ENCODE measurements at places on chromosomes 3 and 15. TPM values are rescaled to one million over a fixed set of nuclear protein-coding genes. Genes with fewer than 3 reads are reported as not detected.

STAC gene
- 4.9 TPM for total RNA-seq

ANKRD63 gene
- 1.5 TPM for total RNA-seq

STRIT1 gene
- total RNA-seq: not detected

P4HTM gene
- total RNA-seq: 47.4 TPM

GRIP2 gene
- 2.7 TPM for total RNA-seq

FEZF2 gene
- total RNA-seq: not detected

DNA sequence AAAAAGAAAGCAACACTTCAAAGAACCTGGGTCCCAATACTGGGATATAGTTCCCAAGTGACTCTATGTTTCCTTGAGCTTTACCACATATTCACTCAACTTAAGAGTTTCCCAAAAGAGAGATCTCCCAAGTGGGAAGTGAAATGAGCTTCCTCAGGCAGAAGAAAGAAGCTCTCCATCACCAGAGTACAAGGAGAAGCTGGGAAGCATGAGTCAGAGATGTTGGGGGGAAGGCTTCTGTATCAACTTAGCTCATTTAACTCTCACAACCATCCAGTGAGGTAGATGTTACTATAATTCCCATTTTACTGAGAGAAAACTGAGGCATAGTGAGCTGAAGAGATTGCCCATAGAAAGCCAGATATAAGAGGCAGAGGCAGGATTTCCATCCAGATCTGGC lies 47.0 kb upstream of the TRIM42 start:
- no peaks in the 10 kb centered on the region for H3K4me1 ChIP-seq
- DNase-seq: no peak
- H3K4me3 ChIP-seq: no peak overlapping the region
- H3K27me3 ChIP-seq: no peaks in the 10 kb centered on the region

GRCh38 chr15:80090879-80091503 lies 31.5 kb downstream of the ZFAND6 start:
- no peak overlapping the region for H3K27ac ChIP-seq
- peaks cover 20% of the 10 kb centered on the region for H3K36me3 ChIP-seq
- DNase-seq: no peak
- no peaks in the 10 kb centered on the region for H3K27me3 ChIP-seq
- no peak overlapping the region for H3K4me3 ChIP-seq

DNA sequence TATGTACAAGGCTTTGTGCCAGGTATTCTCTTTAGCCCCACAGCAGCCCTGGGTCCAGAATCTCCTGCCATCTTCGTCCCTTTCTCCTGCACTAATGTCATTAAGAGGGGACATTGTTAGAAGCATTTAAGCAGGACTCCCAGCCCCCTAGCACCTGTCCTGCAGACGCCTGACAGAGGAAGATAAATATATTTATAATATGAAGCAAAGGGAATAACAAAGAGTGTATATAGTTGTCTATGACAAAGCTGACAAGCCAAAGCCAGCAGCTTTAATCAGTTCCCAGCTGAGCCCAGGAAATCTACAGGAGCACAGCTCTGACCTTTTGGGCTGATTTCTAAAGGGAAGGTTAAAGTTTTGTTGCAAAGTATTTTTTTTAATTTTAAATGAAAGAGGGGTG lies 96.0 kb downstream of the MEGF11 start:
- no peak overlapping the region for H3K4me3 ChIP-seq
- no peaks in the 10 kb centered on the region for H3K36me3 ChIP-seq
- no peak overlapping the region for H3K27ac ChIP-seq
- no peak for DNase-seq

- no peaks in the 10 kb centered on the region for H3K36me3 ChIP-seq
Measured at GRCh38 chr15:42363487-42363886, 4.2 kb downstream of the CAPN3 start.

- H3K4me1 ChIP-seq: no peaks in the 10 kb centered on the region
- peaks cover 9% of the 10 kb centered on the region for H3K27me3 ChIP-seq
- H3K4me3 ChIP-seq: no peak overlapping the region
- H3K36me3 ChIP-seq: no peaks in the 10 kb centered on the region
- DNase-seq: no peak
- H3K27ac ChIP-seq: no peak overlapping the region
Measured at GRCh38 chr3:163786416-163786815, 1291.9 kb downstream of the SI start.

DNA sequence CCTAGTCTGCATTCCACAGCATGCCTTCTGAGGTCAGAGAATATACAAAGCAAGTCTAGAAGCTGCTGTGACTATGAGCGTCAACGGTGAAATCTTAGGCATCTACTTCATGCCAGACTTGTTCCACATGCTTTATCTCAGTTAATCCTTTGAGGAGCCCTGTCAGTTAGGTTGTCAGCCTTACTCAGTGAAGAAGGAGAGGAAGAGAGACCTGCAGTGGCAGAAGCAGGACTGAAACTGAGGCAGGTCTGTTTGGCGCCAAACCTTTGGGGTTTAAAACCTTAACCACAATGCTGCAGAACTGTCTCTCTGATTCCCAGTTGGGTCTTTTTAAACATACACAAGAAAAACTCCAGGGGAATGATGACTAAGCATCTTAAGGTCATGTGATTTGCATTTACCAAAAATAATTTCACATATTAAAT lies 139.0 kb upstream of the LIPC start:
- H3K36me3 ChIP-seq: no peaks in the 10 kb centered on the region
- H3K27me3 ChIP-seq: no peaks in the 10 kb centered on the region
- H3K4me1 ChIP-seq: peaks cover 14% of the 10 kb centered on the region
- H3K4me3 ChIP-seq: no peak overlapping the region
- no peak overlapping the region for H3K27ac ChIP-seq

DNA sequence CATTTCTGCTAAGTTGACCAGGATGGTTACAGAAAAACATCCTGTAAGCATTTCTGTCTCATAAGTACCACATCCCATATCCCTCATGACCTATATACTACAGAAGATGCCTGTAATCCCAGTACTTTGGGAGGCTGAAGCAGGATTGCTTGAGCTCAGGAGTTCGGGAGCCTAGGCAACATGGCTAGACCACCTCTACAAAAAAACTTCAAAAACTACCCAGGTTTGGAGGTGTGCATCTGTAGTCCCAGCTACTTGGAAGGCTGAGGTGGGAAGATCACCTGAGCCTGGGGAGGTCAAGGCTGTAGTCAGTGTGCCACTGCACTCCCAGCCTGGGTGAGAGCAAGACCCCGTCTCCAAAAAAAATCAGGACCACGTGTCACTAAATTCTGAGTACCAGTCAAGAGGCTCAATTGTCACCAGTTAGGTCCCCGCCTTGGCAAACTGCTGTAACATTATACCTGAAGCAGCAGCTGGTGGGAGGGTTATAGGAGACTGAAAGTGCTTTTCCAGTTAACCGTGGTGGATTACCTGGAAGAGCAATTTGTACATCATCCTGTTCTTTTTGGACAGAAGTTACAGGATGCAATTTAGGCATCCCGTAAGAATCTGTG lies 6.2 kb downstream of the RPL32 start:
- H3K36me3 ChIP-seq: peaks cover 43% of the 10 kb centered on the region
- peaks cover 32% of the 10 kb centered on the region for H3K4me1 ChIP-seq
- H3K27ac ChIP-seq: no peak overlapping the region
- no peak for DNase-seq
- no peaks in the 10 kb centered on the region for H3K27me3 ChIP-seq

DNA sequence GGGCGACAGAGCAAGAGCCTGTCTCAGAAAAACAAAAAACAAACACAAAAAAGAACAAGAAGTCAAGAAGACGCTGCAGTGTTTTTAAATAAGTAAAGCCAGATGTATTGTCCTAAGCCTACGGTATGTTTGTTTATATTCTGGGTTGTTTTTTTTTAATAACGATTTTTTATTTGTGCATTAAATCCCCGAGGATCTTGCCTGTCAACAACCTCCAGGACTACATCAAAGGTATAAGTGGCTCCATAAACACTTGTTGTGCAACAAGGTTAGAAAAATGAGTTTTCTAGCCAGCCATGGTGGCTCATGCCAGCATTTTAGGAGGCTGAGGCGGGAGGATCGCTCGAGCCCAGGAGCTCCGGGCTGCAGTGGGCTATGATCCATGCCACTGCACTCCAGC lies 26.1 kb downstream of the ITGB5 start:
- H3K36me3 ChIP-seq: peaks cover 11% of the 10 kb centered on the region
- no peak overlapping the region for H3K27ac ChIP-seq
- no peaks in the 10 kb centered on the region for H3K27me3 ChIP-seq
- peaks cover 8% of the 10 kb centered on the region for H3K4me1 ChIP-seq
- no peak for DNase-seq
- H3K4me3 ChIP-seq: no peak overlapping the region

DNA sequence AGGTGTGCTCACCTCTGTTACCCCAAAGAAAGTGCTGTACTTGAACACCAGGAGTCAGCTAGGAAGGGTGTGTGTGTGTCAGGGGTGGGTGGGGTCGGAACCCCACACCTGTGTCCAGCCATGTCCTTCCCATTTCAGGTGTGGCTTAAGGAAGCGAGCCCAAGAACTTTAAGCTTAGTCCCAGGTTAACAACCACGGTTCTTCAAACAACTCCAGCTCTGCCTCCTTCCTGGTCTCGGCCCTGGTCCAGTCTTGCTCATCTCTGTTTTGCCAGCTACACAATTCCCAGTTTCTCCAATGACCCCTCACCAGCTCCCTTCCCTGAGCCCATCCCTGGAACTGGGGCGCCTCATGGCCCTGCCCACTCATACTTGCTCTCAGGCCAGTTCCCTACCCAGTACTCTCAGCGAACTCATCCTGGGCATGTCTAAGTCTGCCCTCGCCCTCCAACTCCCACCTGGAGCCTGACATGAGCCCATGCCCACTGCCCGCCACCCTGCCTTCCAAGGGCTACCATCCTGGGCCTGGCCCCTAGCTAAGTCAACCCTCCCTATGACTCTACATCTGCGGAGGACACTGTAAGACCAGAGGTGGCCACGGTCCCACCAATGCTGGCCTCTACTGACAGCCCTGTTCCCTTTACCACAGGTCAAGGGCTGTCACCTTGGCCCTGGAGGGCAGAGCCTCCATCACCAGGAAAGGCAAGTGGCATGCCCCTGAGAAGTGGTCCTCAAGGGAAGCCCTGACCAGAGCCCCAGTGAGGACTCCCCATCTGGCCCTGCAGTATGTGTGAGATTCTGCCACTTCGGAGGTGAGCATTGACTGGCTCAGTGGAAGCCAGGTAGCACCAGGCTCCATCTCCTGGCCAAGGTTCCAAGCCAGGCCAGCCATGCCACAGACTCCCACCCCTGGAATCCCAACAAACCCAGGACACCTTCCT lies 9.2 kb downstream of the POC1A start:
- H3K4me3 ChIP-seq: no peak overlapping the region
- DNase-seq: no peak
- no peaks in the 10 kb centered on the region for H3K4me1 ChIP-seq
- H3K27ac ChIP-seq: no peak overlapping the region
- H3K36me3 ChIP-seq: no peaks in the 10 kb centered on the region

- H3K27me3 ChIP-seq: no peaks in the 10 kb centered on the region
- no peak for DNase-seq
- H3K4me3 ChIP-seq: no peak overlapping the region
- H3K36me3 ChIP-seq: no peaks in the 10 kb centered on the region
- H3K27ac ChIP-seq: peak overlapping the region; percentile 82
- peaks cover 15% of the 10 kb centered on the region for H3K4me1 ChIP-seq
Measured at GRCh38 chr15:86555098-86555497, 475.4 kb downstream of the AGBL1 start.

GRCh38 chr3:147119989-147120388 lies 286.4 kb downstream of the ZIC4 start:
- no peak for DNase-seq
- H3K4me3 ChIP-seq: no peak overlapping the region
- H3K27ac ChIP-seq: no peak overlapping the region
- H3K4me1 ChIP-seq: no peaks in the 10 kb centered on the region
- H3K36me3 ChIP-seq: no peaks in the 10 kb centered on the region

DNA sequence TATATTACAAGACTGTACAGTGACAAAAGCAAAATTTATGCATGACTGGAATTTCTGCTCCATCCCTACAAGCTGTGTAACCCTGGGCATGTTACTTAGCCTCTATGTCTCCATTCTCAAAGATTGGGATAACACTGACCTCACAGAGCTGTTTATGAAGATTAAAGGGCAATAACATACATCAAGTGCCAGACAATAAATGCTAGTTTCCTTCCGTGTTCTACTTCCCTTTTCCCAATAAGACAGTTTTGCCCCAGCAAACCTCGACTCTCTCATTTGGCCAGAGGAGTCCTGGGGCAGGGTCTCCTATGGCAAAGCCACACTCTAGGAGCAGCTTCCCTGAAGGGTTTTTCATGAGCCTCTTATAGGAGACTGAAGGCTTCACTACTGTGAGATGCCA lies 7.5 kb downstream of the HEXA start:
- peaks cover 3% of the 10 kb centered on the region for H3K4me1 ChIP-seq
- no peak overlapping the region for H3K4me3 ChIP-seq
- no peak overlapping the region for H3K27ac ChIP-seq
- H3K27me3 ChIP-seq: no peaks in the 10 kb centered on the region
- peaks cover 9% of the 10 kb centered on the region for H3K36me3 ChIP-seq

- no peak overlapping the region for H3K4me3 ChIP-seq
- H3K36me3 ChIP-seq: peaks cover 12% of the 10 kb centered on the region
- peaks cover 4% of the 10 kb centered on the region for H3K4me1 ChIP-seq
- DNase-seq: no peak
- no peak overlapping the region for H3K27ac ChIP-seq
- no peaks in the 10 kb centered on the region for H3K27me3 ChIP-seq
Measured at GRCh38 chr3:17292556-17292955, 407.8 kb downstream of the PLCL2 start.

- H3K4me1 ChIP-seq: no peaks in the 10 kb centered on the region
- peak within 1 kb of the TSS; percentile 50 for H3K27ac ChIP-seq
- H3K36me3 ChIP-seq: no peaks in the 10 kb centered on the region
- H3K27me3 ChIP-seq: peaks cover 69% of the 10 kb centered on the region
- no peak for DNase-seq
Measured at GRCh38 chr15:89496155-89497098, at the start of gene RHCG. Gene RHCG, minus strand, starts transcription at chr15:89496583. Its CDS starts 39 bp downstream, at chr15:89496544.

GRCh38 chr3:173659972-173660371 lies 262.4 kb downstream of the NLGN1 start:
- no peak overlapping the region for H3K27ac ChIP-seq
- H3K36me3 ChIP-seq: no peaks in the 10 kb centered on the region
- H3K4me3 ChIP-seq: no peak overlapping the region
- H3K27me3 ChIP-seq: peaks cover 5% of the 10 kb centered on the region
- DNase-seq: no peak

DNA sequence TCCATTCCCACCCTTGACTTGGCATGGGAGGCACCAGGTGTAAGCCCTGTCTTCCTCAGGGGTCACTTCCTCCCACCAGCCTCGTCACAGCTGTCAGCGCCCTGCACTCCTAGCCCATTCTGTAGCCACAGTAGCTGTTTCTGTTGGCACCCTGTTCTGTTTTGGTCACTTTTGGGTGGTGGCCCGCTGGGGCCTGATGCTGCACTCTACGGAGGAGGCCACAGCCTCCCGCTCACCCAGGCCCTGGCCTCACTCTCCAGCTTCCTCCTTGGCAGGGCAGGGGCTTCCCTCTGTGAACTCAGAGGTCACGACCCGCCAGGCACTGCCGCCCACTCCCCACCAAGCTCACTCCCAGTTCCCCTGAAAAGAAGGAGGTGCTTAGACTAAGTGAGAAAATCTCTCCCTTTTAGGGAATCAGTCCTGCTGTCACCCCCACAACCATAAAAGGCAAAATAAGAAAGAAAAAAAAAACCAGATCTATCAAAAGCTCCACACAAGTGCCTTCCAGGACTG lies 68.4 kb downstream of the MGLL start:
- H3K4me3 ChIP-seq: no peak overlapping the region
- H3K4me1 ChIP-seq: peaks cover 11% of the 10 kb centered on the region
- peaks cover 5% of the 10 kb centered on the region for H3K27me3 ChIP-seq
- DNase-seq: no peak
- H3K36me3 ChIP-seq: no peaks in the 10 kb centered on the region

Data from type B pancreatic cell (in vitro differentiated cells).